NCI-H1092 (cell line): ENCODE measurements at places on chromosomes 5 and 9.

DNA sequence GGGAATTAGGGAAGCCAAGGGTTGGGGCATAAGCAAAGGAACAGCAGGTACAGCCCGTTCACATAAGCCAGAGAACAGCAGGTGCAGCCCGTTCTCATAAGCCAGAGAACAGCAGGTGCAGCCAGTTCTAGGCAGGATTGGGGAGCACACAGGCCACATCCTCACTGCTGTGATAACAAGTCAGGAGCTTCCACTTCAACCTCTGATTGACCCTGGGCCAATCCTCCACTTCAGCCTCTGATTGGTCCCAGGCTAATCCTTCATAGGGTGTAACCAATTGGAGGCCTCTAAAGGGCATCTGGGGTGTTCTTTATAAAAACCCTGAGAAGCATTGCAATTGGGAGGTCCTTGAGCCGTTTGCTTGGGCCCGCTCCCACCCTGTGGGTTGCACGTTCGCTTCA, 27.5 kb downstream of the CEL start:
- DNase-seq, result peak; percentile 51

DNA sequence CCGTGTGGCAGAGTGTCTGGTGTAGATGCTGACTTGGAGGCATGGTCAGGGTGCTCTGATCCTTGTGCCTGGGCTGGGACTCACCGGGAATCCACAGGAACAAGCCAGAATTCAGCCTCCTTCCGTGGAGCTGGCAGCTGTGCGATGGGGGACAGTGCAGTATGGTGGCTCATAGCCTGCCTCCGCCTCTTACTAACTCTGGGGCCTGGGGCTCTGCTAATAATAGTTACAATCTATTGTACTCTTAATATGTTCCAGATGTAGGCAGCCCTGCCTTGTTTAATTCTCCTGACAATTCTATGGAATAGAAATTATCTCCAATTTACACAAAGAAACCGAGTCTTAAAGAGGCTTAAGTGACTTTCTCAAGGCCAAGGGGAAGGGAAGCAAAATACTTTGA, 77.6 kb downstream of the PCDH1 start:
- no peak for DNase-seq

- DNase-seq, result no peak
Observed at GRCh38 chr5:40738502-40738901, 17.3 kb downstream of the TTC33 start.

- no peak for DNase-seq
Observed at GRCh38 chr9:33620738-33621439, 96.8 kb downstream of the ANKRD18B start.

- no peak for DNase-seq
Observed at GRCh38 chr5:173973616-173973969, 15.4 kb upstream of the C5orf47 start.

DNA sequence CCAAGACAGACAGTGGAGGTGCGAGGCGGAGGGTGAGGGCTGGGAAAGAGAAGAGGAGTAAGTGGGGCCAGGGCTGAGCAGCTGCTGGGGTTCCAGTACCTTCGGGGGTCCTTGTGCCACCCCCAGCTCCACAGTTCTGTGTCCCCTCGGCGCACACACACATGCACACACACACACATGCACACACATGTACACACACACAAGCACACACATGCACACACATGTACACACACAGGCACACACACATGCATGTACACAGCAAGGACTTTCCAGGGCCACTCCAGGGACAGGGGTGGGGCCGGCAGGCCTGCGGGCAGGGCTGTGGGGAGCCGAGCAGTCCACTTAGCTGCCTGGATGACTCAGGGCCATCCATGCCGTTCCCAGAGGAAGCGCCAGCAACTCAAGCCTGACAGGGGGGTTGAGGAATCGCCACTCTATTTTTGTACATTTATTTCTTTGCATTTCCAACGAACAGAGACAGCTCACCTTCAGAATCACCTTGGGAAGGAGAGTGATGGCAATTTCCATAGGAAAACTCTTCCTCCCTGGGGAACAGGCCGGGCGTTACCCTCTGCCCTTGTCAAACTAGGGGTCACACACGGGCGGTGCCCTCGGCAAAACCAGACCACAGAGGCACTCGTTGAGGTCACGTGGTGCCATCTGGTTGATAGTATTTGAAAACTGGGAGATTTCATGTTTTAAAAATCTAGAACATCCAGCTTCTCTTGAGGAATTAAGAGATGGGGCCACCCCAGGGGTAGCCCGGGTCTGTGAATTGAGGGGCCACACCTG, 135.7 kb downstream of the ADAMTS2 start:
- DNase-seq, result no peak

GRCh38 chr5:176508603-176509002, 28.6 kb downstream of the RNF44 start:
- DNase-seq, result no peak

DNA sequence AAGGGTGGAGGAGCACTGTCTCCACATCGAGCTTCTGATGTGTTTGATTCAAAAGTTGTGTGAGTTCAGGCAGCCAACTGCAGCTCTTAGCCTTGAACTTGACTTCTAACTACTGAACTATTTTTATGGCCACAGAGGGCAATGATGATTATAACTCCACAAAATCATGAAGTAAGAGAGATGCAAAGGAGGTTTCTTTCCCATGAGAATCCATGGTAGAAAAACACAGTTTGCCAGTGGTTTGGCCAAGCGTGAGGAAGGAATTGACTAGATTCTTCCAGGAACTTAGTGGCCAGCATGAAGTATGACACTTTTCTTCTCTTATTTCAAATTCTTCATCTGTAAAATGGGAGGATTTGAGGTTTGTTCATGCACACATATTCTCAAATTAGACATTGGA, 43.2 kb downstream of the PAPPA start:
- DNase-seq, result no peak

GRCh38 chr5:115431116-115431515, 113.5 kb downstream of the FEM1C start:
- no peak for DNase-seq

- no peak for DNase-seq
Observed at GRCh38 chr5:176319827-176320554, 41.6 kb downstream of the KIAA1191 start.

GRCh38 chr5:83265318-83265717, 188.0 kb downstream of the XRCC4 start:
- peak; percentile 29 for DNase-seq

GRCh38 chr5:38660194-38660668, 103.8 kb upstream of the LIFR start:
- DNase-seq, result peak; percentile 97

- peak; percentile 27 for DNase-seq
Observed at GRCh38 chr9:77475641-77476473, 172.3 kb downstream of the GNA14 start.

DNA sequence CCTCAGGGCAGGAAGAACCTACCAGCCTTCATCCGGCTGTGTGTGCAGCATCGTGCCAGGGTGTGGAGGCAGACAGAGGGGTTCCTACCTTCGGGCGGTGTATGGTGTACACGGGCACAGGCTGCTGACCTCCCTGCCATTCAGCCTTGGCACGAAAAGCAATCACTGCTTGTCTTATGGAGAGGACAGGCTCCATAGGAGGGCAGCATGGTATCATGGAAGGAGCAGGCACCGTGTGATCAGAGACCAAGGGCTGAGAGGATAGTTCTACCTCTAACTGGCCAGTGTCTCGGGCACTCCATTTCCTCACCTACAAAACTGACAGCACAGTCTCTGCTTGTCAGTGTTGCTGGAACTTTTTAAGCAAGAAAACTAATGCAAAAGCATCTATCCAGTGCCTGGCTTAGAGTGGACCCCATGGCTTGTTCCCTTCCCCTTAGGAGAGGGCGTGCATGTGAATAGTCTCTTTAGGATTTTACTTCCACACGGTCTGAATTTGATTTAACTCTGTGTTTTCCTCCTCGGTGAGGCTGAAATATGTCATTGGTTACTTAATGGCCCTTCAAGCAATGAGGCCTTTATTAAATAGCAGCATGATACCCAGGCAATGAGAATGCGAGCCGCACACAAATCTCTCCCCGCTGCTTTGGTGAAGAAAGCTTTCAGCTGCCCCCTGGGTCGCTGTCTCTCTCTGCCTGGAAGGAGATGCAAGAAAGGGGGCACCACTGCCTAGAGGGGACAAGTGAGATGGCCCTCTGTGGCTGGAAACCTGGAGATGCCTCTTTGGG, 22.2 kb downstream of the TTLL11 start:
- DNase-seq, result no peak

DNA sequence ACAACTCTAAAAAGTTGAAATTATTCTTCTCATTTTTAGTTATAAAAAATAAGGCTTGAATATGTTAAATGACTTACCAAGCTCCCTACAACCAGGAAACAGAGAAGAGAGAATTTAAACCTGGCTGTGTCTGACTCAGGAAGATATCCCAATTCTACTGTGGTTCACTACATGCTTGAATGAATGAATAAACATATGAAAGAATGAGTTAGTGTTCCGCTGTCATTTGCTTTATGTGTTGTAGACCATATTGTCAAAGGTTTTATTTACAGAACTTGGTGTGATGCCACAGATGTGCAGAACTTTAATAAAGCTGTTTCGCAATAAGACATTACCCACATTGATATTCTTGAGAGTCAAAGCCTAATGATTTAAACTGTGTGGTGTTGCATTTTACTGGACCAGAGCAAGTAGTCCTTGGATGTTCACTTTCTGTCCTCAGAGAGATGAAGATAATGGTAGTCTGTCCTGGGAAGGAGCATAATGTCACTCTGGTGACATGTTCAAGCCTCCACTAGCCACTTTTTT, 313.2 kb downstream of the TRIM32 start:
- DNase-seq, result no peak

DNA sequence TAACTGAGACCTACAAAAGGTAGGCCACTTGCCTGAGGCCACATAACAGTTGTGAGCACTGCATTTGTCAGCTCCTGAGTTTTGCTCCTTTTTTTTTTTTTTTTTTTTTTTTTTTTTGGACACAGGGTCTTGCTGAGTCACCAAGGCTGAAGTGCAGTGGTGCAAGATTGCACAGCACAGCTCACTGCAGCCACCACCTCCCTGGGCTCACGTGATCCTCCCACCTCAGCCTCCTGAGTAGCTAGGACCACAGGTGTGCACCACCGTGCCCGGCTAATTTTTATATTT, 37.1 kb downstream of the LAMC3 start:
- no peak for DNase-seq

DNA sequence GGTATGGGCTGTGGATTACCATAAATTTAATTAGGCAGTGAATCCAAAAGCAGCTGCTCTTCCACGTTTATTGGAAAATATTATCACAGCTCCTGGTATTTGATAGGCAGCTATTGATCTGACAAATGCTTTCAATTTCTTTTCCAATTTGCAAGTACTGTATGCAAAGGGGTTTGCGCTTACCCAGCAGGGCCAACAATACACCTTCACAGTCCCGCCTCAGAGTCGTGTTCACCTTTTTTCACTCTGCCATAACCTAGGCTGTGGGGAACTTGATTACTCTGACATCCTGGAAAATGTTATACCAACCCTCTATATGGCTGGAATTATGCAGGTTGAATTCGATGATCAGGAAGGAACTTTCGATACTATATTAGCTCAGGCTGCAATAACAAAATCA, 32.3 kb upstream of the TENT4A start:
- no peak for DNase-seq

DNA sequence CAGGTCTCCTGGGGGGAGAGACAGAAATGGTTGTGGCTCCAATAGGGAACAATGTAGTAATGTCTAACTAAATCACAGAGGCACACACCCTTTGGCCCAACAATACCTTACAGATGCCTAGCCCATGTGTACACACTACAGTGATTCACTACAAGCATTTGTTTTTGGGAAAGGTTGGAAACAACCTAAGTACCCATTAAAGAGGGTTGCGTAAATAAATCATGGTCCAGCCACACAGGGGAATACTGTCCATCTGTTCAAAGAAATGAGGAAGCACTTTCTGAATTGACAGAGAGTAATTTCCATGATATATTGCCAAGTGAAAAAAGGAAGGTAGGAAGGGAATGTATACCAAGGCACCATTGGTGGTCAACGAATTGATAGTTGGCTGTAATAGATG, 22.0 kb upstream of the GTF3C5 start:
- no peak for DNase-seq

- DNase-seq, result no peak
Observed at GRCh38 chr5:26538226-26538625, 500.2 kb downstream of the CDH9 start.

DNA sequence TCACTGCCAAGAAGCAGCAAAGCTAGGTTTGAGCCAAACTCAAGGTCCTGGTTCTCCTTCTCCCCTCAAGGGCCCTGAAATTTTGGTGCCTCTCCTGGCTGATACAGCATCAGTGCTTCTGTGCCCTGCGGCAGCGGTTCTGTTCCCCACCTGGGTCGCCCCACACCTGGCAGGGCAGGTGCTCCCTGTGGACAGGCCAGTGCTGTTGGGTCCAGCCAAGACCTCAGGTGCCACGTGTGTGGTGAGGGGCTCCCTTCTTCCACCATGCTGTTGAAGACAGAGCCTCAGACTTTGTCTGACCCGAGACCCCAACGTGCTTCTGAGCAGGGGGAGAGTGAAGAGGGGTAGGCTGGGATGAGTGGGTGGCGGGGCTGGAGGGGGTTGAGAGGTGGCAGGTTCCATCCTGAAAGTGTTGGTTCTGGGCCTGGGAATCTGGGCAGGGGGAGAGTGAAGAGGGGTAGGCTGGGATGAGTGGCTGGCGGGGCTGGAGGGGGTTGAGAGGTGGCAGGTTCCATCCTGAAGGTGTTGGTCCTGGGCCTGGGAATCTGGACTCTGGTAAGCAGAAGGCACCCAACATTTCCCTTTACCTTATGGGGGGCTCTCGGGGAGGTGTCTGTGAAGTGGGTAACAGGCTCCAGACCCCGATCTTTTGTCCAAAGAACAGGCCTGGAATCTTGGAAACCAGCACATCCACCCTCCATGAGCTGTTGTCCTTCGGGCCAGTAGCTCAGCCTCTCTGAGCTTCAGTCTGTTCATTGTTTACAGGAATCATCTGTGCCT, 2.3 kb downstream of the PLEKHG4B start:
- DNase-seq, result no peak

GRCh38 chr9:4417578-4418325, 72.5 kb upstream of the SLC1A1 start:
- no peak for DNase-seq

DNA sequence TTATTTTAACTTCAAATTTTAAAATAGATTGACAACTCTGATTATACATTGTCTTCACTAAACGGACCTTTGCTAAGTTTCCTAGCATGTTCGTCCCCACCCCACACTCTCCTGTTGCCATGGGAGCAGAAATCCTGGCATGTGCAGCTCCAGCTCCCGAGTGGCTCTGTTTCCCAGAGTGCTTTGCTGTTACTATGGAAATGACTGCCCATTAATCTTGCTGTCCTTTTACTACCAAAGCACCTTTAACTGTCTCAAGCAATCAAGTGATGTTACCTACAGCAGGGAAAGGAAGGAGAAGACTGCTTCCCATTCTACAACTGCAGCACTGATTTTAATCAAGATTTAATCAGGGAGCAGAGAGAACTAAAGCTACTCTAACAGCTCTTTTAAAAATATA, 212.0 kb upstream of the KIF2A start:
- DNase-seq, result peak; percentile 66

- no peak for DNase-seq
Observed at GRCh38 chr9:69445251-69445650, 120.2 kb downstream of the ENTREP1 start.

- DNase-seq, result no peak
Observed at GRCh38 chr5:168860503-168860902, 281.3 kb upstream of the PANK3 start.
